ENCODE measurements at places on chromosomes 5 and 9.

DNA sequence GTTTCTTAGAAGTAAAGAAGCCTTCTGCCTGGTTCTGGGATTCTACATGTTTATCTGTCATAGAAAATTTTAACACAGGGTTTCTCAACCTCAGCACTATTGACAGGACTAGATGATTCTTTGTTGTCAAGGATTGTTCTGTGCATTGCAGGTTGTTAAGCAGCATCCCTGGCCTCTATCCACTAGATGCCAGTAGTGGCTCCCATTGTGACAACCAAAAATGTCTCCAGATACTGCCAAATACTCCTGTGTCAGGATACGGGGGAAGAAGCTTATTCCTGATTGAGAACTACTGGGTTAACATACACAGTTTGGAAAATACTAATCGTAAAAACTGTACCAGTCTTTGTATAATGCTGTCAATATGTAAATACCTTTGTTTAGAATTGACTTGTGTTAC lies 167.1 kb downstream of the NIPBL start:
- DNase-seq, result no peak

DNA sequence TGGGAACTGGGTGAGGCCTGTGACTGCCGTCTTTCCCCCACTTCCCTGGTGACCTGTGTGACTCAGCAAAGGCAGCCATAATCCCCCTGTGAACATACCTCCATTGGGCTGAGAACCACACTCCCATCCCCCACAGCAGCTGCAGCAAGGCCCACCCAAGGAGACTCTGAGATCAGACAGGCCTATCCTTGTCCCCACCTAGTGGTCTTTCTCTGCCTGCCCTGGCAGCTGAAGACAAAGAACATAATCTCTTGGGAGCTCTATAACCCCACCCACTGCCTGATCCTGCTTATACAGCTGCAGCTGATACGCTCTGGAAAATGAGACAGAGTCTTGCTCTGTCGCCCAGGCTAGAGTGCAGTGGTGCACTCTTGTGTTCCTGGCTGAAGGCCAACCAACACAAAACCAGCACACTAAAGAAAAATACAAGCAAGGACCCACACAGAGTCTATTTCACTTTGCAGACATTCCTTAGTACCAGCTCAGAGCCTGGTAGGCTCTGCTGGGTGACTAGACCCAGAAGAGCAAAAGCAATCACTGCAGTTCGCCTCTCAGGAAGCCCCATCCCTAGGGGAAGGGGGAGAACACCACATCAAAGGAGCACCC lies 106.7 kb downstream of the MCTP1 start:
- no peak for DNase-seq

GRCh38 chr9:126232461-126232860 lies 94.2 kb upstream of the MVB12B start:
- no peak for DNase-seq

DNA sequence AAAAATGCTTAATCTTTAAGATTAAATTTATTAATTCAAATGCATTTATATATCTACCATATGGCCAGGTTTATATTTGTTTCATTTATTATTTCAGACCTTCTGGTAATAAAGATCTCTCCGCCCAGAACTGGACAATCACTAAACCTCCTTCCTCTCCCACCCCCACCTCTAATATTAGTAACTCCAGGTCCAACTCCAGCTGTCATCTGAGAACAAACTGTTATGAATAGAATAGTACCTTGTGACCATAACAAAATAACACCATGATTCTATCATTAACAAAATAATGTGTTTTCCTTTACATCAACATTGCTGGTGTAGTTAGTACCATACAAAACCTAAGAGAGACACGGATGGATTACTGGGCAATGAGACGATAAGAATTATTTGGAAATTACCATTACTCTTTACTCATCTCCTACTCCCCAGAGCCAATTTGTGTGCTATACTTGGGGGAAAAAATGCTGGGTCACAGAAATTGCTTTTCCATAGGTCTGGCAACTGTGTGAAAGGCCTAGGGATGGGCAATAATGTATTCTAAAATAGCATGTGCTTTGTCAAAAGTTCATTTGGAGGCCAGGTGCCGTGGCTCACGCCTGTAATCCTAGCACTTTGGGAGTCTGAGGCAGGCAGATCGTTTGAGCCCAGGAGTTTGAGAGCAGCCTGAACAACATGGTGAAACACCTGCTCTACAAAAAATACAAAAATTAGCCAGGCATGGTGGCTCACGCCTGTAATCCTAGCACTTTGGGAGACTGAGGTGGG lies 186.1 kb downstream of the ENC1 start:
- DNase-seq, result no peak

GRCh38 chr5:130727830-130728229 lies 437.2 kb downstream of the HINT1 start:
- no peak for DNase-seq

- no peak for DNase-seq
These were observed 52.9 kb upstream of the CD180 start for GRCh38 chr5:67249590-67249895.

GRCh38 chr9:135885100-135885853 lies 22.1 kb downstream of the CAMSAP1 start:
- no peak for DNase-seq

DNA sequence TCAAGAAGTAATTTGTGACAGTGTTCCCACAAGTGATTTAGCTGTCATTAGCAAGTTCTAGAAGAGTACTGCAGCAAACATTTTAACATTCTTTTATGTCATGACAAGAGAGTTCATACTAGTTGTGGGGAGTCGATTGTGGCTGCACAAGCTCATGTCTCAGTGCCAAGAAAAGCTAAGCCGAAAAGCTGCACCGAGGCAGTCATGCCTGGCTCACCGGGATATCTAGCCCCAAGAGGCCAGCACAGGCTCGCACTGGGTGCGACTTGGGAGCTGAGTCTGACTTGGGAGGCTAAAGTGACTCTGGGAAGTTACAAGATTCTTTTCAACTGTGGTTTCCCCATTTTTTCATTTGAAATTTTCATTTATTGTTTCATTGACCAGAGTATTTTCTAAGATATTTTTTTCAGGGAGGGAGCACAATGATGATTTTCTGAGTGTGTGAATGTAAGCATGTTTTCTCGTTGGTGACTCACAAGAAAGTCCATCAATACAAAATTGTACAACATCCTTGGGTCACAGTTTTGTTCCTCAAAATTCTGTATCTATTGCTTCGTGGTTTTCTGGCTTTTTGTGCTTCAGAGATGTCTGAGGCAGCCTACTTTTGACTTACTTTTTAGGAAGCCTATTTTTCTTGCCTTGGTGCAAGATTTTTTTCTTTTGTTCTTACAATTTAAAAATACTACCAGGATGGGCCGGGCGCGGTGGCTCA lies 18.7 kb downstream of the CAST start:
- no peak for DNase-seq

GRCh38 chr5:93620487-93621326 lies 37.7 kb downstream of the NR2F1 start:
- DNase-seq, result peak; percentile 39

DNA sequence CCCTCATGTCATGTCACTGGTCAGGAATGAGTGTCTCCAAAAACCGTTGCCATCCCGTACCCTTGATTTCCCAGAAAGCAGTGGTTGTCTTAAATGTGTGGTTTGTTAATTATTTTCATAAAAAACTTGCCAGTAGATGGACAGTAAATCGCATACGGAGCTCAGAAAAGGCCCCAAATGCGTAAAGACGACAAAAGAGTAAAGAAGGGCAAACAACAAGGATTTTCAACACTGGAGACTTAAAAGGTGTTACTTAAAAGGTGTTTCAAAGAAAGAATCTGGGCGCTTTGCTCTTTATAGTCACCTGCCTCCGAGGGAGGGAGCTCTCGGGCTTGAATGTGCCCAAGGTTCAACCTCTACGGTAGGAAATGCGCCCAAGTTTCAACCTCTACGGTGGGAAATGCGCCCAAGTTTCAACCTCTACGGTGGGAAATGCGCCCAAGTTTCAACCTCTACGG lies 734 bp downstream of the KIF27 start:
- DNase-seq, result no peak

DNA sequence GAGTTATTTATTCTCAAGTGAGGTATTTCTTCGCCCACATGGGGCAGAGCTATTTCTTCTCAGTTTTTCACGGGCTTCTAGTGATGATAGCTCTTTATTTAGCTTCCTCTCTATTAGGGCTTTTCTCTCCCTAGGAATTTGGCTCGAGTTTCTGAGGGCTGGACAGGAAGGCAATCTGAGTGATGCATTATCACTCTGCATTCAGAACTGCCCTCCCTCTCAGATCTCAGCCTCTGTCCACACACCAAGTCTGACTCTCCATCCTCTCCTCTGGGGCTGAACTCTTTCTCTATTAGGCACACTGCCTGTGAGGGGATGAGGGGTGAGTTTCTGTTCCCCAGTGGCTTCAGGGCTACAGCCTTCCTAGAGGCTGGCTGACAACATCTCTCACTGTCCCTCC lies 14.9 kb upstream of the SCAMP1 start:
- no peak for DNase-seq

DNA sequence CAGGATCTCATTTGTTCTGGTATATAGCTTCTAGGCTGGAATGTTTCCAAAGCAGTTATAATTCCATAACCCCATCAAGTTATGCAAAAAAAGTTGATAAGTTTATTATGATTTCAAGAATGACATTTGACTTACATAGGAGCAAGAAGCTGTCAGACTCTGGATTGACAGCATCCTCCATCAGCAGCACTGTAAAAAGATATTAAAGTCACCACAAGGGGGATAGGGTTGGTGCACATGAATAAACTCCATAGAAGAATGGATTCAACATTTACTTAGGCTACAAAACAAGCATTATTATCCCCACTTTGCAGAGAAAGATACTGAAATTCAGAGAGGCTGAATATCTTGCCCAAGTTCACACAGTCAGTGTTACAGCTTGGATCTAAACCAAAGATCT lies 208.9 kb upstream of the SLC30A5 start:
- DNase-seq, result no peak

DNA sequence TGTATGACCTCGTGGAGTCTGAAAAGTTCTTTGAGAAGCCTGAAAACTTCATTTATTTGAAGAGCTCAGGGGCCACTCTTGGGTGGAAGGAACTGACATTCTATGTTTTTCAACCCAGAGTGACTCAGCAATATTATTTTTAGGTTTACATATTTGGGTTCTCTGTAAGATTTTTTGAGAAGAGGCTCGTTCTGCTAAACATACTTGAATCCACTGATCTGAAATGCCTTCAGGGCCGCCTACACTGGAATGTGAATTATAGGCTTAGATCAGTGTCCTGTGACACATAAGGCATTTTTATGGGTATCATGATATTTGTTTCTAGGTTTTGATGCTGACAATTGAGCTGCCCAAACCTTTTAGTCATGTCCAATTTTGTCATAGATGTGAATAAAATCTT lies 86.2 kb downstream of the PSAT1 start:
- no peak for DNase-seq

DNA sequence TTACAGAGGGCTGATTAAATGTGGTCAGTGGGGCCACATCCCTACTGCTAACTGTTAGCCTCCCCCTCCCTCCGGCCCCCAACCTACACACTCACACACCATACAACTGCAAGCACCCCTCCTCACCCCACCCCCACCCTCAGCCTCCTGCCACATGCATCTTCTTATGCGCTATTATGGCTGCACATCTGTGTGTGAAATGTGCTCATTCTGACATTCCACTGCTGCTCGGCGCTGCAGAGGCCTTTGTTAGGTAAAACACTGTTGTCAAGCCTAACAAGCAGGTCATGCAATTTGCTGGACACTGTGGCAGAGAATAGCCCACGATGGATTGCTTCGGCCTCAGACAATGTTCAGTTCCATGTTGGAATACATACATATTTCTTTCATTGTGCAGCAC lies 173.6 kb downstream of the NR2F1-AS1 start:
- no peak for DNase-seq

GRCh38 chr9:136947028-136947891 lies 2.2 kb downstream of the C8G start:
- no peak for DNase-seq

GRCh38 chr9:127707766-127708165 lies 978 bp downstream of the CFAP157 start:
- peak; percentile 25 for DNase-seq

- no peak for DNase-seq
These were observed 22.5 kb upstream of the SHB start for GRCh38 chr9:38091310-38092199.

DNA sequence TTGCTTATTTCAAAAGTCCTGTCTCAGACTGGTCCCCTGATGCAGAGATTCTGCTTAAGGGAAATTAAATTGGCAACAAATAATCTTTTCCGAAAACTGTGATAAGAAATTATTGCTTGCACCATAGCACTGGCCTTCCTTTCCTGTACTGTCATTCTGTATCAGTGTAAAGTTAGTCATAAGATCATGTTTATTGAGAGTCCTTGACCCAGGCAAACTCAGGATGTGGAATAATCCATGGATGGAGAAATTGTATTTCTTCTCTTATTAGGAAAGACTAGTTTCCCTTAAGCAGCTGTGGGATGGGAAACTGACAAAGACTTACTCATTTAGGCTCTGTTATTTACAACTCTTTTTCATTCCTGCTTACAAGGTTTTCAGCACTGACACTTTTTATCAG lies 83.0 kb upstream of the RANBP6 start:
- DNase-seq, result no peak

- DNase-seq, result no peak
These were observed 362.0 kb downstream of the SPOCK1 start for GRCh38 chr5:137136991-137137632.

- DNase-seq, result no peak
These were observed 131.3 kb downstream of the DOCK2 start for GRCh38 chr5:169768416-169768815.

DNA sequence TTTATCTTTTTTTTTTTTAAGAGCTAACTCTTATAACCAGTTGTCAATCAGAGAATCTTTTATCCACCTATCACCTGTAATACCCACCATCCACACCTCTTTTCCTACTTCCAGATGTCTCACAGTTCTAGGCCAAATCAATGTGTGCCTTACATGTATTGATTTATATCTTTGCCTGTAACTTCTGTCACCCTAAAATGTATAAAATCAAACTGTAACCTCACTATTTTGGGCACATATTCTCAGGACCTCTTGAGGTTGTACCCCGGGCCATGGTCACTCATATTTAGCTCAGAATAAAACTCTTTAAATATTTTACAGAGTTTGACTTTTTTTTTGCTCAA lies 404.7 kb upstream of the RORB start:
- DNase-seq, result no peak

GRCh38 chr5:121182788-121183490 lies 668.7 kb upstream of the FTMT start:
- DNase-seq, result no peak

GRCh38 chr9:22237497-22238363 lies 208.9 kb upstream of the DMRTA1 start:
- DNase-seq, result no peak

DNA sequence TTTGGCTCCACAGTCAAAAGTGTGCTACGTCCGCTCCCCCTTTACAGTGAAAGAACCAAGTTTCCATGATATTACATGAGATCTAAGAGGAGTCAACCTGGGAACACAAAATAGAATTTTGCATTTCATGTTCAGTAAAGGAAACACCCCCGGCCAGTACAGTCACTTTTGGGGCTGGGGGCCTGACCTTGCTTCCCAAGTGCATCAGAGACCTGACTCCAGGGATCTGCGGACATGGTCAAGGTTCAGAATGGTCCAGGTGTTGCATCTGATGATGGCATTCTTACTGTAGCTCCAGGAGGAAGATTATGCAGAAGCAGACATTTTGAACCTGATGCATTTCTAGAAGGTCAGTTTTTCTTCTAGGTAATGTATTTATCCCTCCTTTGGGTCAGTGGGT lies 39.8 kb downstream of the AK8 start:
- no peak for DNase-seq

- no peak for DNase-seq
These were observed 531.8 kb upstream of the DAP start for GRCh38 chr5:11292648-11293356.

GRCh38 chr9:115808108-115808507 lies 345.5 kb upstream of the PAPPA start:
- no peak for DNase-seq

GRCh38 chr5:72152545-72152944 lies 45.3 kb downstream of the MAP1B start:
- DNase-seq, result no peak

Data from stimulated activated CD4-positive, alpha-beta T cell treated with anti-CD3 and anti-CD28 coated beads, Interleukin-4, amount 100 ng/mL, for 24 hours (primary cell).